Glomerular endothelial cell (primary cell): ENCODE measurements at places on chromosomes 11 and 22. TPM values are rescaled to one million over a fixed set of nuclear protein-coding genes. Genes with fewer than 3 reads are reported as not detected.

The GRAP2 gene
- total RNA-seq, result not detected in 2 replicates

The CENPM gene
- 10.2 and 10.4 TPM in 2 replicates for total RNA-seq

The MMP11 gene
- 17.9 and 21.2 TPM in 2 replicates for total RNA-seq

- DNase-seq, result no peak
Measured at GRCh38 chr11:115955803-115956202, 451.6 kb upstream of the CADM1 start.

DNA sequence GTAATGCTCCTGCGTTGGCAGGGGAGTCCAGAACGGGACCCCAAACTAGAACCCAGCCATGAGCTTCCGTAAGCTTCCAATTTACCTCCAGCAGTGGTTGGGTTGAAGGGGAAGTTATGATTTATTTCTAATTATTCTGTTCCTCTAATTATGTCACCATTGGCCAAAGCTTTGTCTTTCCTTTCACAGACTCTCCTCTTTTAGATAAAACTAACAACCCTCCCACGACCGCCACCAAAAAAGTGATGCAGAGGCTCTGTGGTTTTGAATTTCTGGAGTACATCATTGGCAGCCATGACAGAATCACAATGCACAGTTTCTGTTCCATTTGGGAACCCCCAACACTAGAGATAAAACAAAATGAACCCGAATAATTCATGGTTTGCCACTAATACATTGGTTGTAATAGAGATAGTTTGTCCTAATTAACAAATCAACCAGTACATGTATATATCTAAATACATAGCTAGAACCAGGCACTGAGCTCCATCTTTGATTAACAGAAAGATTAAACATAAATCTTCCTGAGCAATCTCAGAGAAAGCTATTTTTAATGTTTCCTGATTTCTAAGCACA lies 64.3 kb downstream of the ETS1 start:
- DNase-seq, result no peak

GRCh38 chr11:8192896-8193209 lies 24.0 kb upstream of the RIC3 start:
- DNase-seq, result no peak

GRCh38 chr22:23904573-23905254 lies 10.5 kb downstream of the MIF start:
- DNase-seq, result no peak

DNA sequence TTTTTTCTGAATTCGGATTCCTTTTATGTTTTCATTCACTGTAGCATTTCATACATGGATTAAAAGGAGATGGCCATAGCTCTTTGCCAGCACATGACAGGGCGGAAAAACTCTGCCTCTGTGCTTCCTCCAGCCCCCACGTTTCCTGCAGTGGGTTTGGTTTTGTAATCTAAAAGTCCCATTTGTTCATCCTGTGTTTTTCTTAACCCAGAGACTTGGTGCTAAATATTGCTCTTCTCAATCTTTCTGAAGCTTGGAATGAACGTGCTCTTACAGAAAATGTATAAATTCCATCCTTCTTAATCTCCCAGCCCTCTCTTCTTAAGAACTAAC lies 89.9 kb downstream of the PPP6R3 start:
- DNase-seq, result no peak

GRCh38 chr22:37547251-37547741 lies 13.0 kb upstream of the CDC42EP1 start:
- no peak for DNase-seq

DNA sequence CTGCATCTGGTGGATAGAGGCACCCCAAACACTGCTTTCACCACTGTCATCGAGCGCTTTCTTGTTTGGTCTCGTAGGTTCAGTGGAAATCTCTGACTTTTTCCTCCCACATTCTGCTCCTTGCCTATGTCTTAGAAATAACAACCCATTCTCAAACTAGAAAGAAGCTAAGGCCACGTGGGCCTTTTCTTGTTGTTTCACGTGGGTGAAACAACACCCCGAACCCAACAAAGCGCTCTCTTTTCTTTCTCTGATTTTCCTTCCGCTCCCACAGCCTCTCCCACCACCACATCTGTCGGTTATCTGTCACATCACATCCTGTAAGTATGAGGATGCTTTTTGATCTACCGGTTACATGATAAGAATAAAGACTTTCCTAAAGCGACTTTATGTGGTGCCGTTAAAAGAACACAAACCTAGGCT lies 77.1 kb downstream of the LINC01488 start:
- no peak for DNase-seq

DNA sequence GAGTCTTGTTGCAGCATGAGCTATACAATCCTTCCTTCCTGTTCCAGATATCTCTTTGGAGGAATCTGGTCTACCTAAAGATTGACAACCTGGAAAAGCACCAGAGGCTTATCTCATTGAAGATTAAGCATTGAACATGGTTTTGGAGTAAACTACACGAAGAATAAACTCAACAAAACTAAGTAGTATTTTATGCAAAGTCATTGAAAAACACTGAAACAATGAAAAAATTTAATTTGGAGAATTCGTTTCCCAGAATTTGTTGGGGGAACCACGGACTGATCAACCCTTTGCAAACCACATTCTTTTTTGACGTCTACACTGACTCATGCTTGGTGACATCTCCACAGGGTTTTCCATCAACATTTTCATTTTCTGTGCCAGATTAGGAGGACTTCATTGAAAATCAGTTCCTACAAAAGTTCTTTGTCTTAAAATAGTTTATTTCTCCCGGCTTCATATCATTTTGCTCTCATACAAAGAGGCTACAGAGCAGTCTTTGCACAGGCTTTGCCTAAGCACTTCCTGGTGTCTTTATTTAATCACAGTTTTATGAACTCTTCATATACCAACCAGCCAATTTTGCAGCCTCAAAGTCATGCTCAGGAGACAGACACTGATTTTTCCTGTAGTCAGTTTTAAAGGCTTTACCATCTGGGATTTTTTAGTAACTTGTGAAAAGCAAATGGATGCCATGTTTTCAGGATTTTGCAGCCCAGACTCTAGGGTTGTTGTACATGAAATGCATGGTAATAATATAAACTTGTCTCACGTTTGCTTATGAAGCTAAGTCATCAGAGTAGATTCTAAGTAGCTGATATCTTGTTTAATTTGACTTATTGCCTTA lies 186.3 kb downstream of the C11orf91 start:
- no peak for DNase-seq

GRCh38 chr22:49460592-49461281 lies 366.9 kb downstream of the BRD1 start:
- no peak for DNase-seq
